Activated naive CD8-positive, alpha-beta T cell treated with anti-CD3 and anti-CD28 coated beads for 36 hours (primary cell): ENCODE measurements at places on chromosomes 2 and 18.

GRCh38 chr2:217494557-217494956, 508.2 kb downstream of the TNS1 start:
- no peak overlapping the region for H3K27ac ChIP-seq
- H3K4me1 ChIP-seq = peaks cover 3% of the 10 kb centered on the region
- peaks cover 3% of the 10 kb centered on the region for H3K36me3 ChIP-seq
- H3K4me3 ChIP-seq = no peak overlapping the region
- H3K27me3 ChIP-seq = no peaks in the 10 kb centered on the region

DNA sequence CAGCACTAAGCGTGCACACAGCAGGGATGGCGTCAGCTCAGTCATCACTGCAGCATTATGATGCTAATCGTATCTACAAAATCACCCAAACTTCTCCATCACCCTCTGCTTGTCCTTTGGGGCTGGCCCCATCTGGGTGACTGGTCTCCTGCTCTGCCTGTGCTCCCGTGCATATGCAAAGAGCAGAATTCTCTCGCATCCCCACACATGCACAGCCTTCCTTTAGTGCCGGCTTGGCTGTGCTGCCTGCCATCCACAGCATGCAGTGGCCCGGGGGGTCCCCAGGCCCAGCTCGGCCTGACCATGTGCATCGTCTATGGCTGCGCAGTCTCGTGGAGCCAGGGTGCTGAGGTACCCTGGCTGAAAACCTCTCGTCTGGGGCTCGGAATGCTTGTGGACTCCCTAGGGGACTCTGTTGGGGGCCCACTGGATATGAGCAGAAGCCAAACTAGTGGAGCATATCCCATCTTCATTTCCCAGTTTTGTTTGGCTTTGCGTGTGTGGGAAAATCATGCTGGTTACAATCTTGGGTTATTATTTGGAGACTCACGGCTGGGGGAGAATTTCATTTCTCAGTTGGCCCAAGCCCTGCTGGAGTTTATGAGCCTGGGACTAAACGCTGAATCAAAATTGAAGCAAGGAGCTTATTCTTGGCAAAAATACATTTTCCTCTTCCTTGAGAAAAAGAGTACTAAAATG, 70.9 kb upstream of the HS6ST1 start:
- H3K27me3 ChIP-seq = no peaks in the 10 kb centered on the region
- H3K4me3 ChIP-seq = no peak overlapping the region
- H3K36me3 ChIP-seq = no peaks in the 10 kb centered on the region
- H3K27ac ChIP-seq = no peak overlapping the region

GRCh38 chr2:149075105-149075504, 36.6 kb downstream of the LYPD6B start:
- H3K4me1 ChIP-seq = peaks cover under 1% of the 10 kb centered on the region
- peaks cover 42% of the 10 kb centered on the region for H3K27me3 ChIP-seq
- no peak overlapping the region for H3K27ac ChIP-seq
- DNase-seq = no peak
- H3K36me3 ChIP-seq = no peaks in the 10 kb centered on the region

DNA sequence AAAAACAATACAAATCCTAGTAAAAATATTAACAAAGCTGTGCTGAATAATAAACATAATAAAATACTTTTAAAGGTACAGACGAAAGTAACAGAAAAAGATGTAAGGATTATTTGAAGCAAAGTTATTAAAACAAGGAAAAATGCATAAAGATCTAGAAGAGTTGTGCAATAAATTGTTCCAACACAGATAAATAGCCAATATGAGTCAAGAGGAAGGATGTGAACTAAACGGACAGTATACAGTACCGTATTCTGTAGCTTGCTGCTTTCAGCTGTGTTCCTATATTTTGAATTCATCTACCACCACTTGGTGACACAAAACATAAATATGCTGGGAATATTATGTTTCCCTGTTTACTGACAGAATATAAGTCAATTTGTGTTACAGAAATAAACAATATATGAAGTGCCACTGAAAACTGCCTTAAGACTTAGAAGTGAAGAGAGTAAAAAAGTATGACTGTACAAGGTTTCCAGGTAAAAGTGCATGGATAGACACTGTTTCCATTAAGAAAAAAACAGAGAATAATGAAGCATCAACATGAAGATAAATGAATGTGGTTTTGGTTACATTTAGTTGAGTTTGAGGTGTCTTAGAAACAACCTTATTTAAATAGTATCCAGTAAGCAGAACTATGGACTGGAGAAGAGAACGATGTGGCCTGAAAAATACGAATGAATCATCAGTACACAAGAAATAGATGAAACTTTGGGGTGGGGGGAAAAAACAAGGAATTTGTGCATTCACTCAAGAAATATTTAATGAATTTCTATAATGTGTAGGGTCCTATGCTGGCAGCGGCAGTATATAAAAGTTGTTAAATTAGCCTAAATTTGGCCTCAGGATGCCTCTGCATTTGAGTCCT, 13.1 kb downstream of the PPP3R1 start:
- H3K27me3 ChIP-seq = no peaks in the 10 kb centered on the region
- no peak for DNase-seq
- no peak overlapping the region for H3K4me3 ChIP-seq
- peaks cover 62% of the 10 kb centered on the region for H3K4me1 ChIP-seq

DNA sequence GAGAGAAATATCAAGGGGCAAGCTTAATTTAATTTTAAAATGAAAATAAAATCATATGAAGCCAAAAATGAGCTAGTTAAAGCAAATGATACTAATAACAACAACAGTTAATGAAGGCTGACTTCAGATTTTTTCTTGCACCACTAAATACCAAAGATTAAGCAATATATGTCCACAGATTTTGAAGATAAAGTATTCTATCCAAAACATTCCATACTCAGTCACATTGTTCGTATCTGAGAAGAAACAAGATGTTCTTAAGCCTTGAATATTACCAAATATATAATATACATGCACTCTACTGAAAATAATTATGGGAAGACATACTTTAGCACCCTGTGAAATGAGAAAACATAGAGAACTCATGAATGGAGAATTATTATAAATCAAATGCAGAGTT, 593.3 kb upstream of the SYT4 start:
- no peak for DNase-seq
- no peaks in the 10 kb centered on the region for H3K27me3 ChIP-seq
- H3K27ac ChIP-seq = no peak overlapping the region

DNA sequence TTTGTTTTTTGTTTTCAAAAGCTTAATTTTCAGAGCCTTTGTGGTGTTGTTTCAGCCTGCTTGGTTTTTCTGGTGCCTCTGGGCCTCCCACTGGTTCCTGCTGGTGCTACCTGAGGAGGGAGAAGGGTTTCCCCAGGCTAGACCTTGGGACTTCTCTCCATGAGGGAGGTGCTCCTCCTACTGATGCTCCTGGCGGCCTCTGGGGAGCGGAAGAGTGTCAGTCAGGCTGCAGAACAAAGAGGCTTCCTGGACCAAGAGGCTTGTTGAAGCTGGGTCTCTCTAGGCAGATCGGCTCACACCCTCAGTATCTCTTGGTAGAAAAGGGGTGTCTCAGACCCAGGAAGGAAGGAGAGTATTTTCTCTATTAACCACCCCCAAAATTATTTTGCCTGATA, 32.2 kb downstream of the RFX8 start:
- no peaks in the 10 kb centered on the region for H3K27me3 ChIP-seq
- no peak overlapping the region for H3K27ac ChIP-seq
- DNase-seq = no peak
- peaks cover 20% of the 10 kb centered on the region for H3K4me1 ChIP-seq
- H3K36me3 ChIP-seq = peaks cover 2% of the 10 kb centered on the region

GRCh38 chr2:176544991-176545956, 276.0 kb downstream of the MTX2 start:
- H3K4me3 ChIP-seq = no peak overlapping the region
- no peak for DNase-seq
- no peaks in the 10 kb centered on the region for H3K4me1 ChIP-seq
- peaks cover 25% of the 10 kb centered on the region for H3K27me3 ChIP-seq

DNA sequence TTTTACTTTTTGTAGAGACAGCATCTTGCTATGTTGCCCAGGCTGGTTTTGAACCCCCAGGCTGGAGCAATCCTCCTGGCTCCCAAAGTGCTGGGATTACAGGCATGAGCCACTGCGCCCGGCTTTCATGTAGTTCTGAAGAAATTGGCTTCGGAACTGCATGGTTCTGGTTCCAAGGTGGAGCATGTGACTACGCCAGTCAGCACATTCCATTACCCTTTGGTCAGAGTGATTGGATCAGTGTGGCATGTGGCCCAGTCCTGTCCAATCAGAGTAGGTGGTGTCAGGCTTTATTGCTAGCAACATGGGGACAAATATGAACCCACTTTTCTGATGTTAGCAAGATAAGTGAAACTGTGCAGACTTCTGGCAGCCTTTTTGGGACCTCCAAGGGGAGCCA, 16.3 kb upstream of the ATOH8 start:
- H3K36me3 ChIP-seq = no peaks in the 10 kb centered on the region
- H3K27ac ChIP-seq = no peak overlapping the region
- H3K27me3 ChIP-seq = peaks cover 16% of the 10 kb centered on the region
- H3K4me1 ChIP-seq = no peaks in the 10 kb centered on the region

DNA sequence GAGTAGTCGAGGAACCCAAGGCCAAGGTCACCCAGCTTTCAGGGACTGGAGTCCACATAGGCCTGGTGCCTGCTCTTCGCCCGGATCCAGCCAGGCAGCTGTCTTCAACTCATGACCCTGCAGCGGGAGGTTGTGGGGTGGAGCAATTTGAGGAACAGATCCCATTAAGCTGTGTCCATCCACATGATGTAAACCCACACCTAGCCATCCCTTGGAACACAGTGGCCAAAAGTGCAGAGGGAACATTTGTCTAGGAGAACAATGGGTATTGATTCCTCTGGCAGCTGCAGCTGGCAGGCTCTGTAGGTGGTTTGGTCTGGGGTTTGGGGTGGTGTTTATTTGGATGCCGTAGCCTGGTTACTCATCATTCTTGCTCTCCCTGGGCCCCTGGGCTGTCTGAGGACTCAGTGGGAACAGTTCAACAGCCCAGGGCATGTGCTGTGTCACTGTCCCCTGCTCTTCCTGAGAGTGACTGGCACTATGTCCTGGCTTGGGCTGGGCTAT, 99.4 kb downstream of the TFCP2L1 start:
- DNase-seq = no peak
- no peaks in the 10 kb centered on the region for H3K36me3 ChIP-seq
- H3K4me1 ChIP-seq = no peaks in the 10 kb centered on the region
- no peak overlapping the region for H3K4me3 ChIP-seq
- H3K27me3 ChIP-seq = peaks cover 4% of the 10 kb centered on the region

- no peaks in the 10 kb centered on the region for H3K36me3 ChIP-seq
- no peak overlapping the region for H3K4me3 ChIP-seq
- peaks cover 28% of the 10 kb centered on the region for H3K27me3 ChIP-seq
These were observed 28.5 kb upstream of the PPP3R1 start for GRCh38 chr2:68280796-68281195.
